ENCODE measurements at places on chromosomes 4 and X. TPM values are rescaled to one million over a fixed set of nuclear protein-coding genes. Genes with fewer than 3 reads are reported as not detected.

- no peak overlapping the region for H3K27ac ChIP-seq
- H3K4me3 ChIP-seq, result no peak overlapping the region
- no peaks in the 10 kb centered on the region for H3K27me3 ChIP-seq
- H3K4me1 ChIP-seq, result no peaks in the 10 kb centered on the region
- H3K36me3 ChIP-seq, result no peaks in the 10 kb centered on the region
Measured at GRCh38 chr4:138104284-138104680, 137.9 kb downstream of the SLC7A11 start.

- no peaks in the 10 kb centered on the region for H3K27me3 ChIP-seq
- H3K36me3 ChIP-seq, result no peaks in the 10 kb centered on the region
- H3K4me3 ChIP-seq, result no peak overlapping the region
Measured at GRCh38 chr4:137631605-137632004, 99.3 kb upstream of the PCDH18 start.

- no peak for DNase-seq
- no peaks in the 10 kb centered on the region for H3K27me3 ChIP-seq
- no peak overlapping the region for H3K27ac ChIP-seq
- H3K4me3 ChIP-seq, result no peak overlapping the region
- no peaks in the 10 kb centered on the region for H3K4me1 ChIP-seq
- no peaks in the 10 kb centered on the region for H3K36me3 ChIP-seq
Measured at GRCh38 chrX:109487640-109488039, 5.8 kb upstream of the GUCY2F start.

DNA sequence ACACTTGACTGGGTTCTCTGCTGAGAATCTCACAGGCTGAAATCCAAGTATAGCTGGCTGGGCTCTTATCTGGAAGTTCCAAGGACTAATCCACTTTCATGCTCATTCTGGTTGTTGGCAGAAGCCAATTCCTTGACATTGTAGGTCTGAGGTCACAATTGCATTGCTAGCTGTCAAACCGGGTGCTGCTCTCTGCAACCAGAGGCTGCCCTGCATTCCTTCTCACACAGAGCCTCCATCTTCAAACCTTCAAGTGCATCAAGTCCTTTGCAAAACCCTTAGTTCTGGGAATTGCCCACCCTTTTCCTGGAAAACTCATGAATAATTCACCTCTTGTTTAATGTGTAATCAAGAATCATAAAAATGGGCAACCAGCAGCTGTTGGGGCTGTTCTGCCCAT lies 404.2 kb downstream of the KCNIP4 start:
- no peaks in the 10 kb centered on the region for H3K4me1 ChIP-seq
- no peaks in the 10 kb centered on the region for H3K27me3 ChIP-seq
- H3K27ac ChIP-seq, result no peak overlapping the region

Gene MAGEB1
- total RNA-seq, result not detected

Gene GUCY1A1
- total RNA-seq, result 11.7 TPM
